ENCODE measurements at places on chromosomes 7 and 10.

DNA sequence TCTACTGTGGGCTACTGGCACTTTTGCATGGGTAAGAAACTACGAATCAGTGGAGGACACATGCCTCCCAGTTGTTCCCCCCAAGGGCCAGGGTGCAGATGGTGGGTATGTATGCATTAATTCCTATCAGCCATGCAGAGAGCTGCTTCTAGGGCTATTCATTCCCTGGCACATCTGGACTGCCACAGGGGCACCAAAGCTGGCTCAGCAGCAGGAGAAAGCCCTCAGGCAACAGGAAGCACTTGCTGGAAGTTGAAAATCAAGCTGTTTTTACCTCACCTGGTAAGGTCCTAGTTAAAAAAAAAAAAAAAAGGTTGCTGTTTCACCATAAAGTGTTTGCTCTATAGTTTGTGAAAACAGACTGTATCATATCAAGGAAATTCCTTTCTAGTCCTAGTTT is 1342.6 kb downstream of the REEP3 start:
- no peak for DNase-seq

DNA sequence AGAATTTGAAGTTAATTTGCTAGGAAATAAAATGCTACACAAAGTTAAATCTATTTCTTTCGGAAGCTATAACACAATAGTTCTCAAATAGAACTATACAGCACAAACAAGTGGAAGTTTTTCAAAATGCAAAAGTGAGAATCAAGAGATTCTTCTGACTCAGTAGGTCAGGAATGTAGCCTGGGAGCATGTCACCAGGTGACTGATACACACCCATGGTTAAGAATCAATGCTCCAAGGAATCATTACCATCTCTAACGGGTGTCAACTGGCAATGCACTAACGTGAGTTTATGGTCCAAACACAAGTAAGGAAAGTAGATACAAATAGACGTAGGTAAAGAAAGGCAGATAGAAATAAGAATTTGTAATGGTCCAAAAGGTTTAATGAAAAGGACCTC is 170.5 kb downstream of the SRPK2 start:
- DNase-seq: no peak

- DNase-seq: peak; percentile 21
Observed at GRCh38 chr10:68560943-68561864, 1.1 kb downstream of the TET1 start.

- DNase-seq: peak; percentile 88
Observed at GRCh38 chr10:78972947-78973900, 95.5 kb upstream of the ZMIZ1 start.

GRCh38 chr10:15335508-15335907 is 35.6 kb downstream of the FAM171A1 start:
- DNase-seq: no peak

DNA sequence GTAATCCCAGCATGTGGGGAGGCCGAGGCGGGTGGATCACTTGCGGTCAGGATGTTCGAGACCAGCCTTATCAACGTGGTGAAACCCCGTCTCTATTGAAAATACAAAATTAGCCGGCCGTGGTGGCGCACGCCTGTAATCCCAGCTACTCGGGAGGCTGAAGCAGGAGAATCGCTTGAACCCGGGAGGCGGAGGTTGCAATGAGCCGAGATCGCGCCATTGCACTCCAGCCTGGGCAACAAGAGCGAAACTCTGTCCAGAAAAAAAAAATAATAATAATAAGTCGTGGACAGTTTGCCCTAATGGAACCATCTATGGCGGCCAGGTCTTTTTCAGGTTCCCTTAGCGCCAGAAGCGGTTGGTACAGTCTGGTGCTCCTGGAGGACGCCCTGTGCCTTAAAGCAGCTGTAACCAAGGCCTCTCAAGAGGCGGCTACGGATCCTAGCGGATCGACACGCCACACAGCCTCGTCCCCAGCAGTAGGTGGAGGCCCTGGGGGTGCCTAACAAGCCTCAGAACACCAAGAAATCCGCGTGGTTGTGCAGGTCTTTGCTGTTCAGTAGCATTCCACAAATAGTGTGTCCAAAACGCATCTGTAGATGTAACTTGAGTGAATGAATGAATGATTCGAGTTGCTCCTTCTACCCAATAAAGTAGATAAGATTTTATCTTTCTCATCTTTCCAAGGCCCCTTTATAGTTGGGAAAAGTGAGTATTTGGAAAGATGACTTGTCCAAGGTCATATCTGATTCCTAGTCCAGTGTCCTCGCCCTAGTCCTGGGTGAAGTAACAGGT is 982 bp downstream of the PGAM1 start:
- peak; percentile 15 for DNase-seq

DNA sequence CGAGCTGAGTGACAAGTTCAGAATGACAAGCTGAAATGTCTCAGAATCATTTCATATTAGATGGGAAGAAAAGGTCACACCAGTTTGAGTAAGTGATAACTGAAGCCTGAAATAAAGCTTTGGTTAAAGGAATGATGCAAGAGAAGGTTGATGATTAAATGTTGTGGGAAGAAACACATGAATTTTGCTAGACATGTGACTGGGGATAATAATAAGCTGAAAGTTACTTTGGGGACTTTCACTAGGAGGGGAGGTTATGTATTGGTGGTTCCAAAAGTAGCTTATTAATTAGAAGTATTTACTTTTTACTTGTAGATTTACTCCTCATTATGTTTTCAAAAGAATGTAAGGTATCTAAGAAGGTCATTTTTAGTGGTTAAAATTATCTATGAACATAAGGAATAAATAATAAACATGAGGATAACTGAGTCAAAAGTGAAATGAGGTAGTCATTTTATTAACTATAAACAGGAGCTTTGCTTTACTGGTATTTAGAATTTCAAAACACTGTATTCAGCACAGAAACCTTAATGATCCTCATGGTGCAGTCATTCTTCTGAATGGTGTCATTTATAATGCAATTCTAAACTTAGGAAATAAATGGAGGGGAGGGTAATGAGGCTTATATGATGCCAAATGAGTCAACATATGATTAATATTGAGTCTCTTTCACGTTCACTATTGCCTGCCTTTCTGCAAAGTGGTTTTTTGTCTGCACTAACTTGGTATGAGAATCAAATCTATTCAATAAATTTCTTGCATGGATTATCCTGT is 63.7 kb downstream of the PRKG1 start:
- no peak for DNase-seq

GRCh38 chr10:117830205-117830604 is 216.5 kb downstream of the RAB11FIP2 start:
- DNase-seq: no peak

DNA sequence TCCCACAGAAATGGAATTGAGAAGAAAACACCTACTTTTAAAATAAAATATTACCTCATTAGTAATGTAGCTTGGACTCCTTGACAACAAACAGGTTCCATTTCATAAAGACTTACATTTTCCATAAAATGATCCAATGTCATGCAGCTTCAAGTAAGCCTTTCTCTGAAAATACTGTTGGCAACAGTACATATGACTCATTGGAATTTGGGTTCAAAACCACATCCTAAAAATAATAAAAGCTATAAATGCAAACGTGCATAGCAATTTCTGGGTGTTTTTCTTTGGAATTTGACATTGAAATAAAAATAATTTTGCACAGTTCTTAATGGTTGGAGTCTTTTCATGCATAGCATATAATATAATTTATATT is 47.9 kb downstream of the FHIP2A start:
- no peak for DNase-seq

DNA sequence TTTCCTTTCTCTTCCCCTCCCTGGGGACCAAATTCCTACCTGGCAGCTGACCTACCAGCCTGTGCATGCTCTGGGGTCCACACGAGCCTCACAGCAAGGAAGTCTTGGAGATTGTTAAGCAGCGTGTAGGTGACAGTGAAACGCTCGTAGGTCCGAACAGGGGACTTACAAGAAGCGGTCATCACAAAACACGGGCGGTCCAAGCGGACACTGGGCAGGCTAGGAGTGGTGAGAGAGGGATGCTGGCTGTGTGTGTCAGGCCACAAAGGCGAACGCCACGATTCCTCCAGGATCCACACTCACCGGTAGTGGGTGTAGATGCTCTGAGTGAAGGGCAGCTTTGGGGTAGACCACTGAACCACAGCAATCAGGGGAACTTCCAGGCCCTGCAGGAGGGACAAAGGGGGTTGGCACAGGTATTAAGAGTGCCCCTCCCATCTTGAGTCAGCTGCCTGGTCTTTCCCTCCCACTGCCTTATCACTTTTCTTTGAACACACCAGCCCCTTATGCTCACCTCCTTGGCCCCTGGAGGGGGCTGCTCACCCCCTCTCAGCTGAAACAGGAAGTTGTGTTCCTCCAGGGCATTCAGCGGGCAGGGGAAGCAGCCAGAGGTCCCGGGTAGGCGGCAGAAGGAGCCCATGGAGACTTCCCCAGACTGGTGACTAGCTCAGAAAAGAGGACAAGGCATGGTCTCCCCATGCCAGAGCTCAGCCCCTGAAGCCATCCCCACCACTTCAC is 2.0 kb downstream of the TRAPPC14 start:
- no peak for DNase-seq

GRCh38 chr7:138661069-138661635 is 40.0 kb downstream of the SVOPL start:
- DNase-seq: no peak

DNA sequence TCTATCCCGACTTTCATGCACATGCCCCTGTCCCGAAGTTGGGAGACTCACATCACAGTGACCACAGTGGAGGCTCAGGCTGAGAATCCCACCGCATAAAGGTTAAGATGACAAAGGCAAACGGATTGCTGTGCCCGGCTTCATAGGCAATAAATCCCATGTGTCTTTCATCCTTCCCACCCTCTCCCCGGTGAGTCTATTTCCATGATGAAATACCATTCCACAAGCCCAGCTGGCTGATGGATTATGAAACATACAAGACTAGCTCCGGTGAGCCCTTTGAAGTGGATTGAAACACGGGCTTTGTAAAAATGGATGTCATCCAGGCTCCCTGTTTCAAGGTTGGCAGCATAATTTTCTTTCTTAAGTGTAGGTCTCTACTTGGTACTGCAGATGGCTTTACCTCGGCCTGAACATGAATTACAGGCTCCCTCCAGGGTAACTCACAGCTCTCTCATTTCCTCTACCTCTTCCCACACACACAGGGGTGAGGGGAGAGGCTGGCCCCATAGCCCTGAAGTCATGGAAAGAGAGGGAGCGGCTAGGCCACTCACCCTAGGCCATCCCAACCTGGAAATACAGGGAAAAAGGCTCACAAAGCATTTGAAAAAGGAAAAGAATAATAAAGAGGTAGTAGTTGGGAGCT is 92.0 kb upstream of the CALN1 start:
- no peak for DNase-seq

GRCh38 chr7:2403718-2404648 is 572 bp downstream of the CHST12 start:
- DNase-seq: peak; percentile 41

- peak; percentile 48 for DNase-seq
Observed at GRCh38 chr7:139183878-139184338, 47.1 kb upstream of the UBN2 start.

DNA sequence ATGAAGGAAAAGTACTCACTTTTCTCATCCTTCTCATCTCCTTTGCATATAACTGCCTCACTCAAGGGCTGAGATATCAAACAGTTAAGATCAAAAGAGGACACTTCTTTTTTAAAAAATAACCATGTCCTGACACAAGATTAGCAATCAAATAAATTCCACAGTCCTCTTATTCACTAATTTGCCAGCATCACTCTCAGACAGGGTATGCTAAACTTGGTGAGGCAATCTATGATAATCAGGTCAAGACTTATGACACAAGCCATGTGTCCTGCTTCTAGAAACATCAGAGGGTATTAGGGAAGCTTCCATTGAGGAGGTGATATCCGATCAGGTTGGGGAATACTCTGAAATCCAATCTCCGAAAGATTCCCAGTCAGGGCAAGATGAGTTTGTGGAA is 10.4 kb downstream of the PANK1 start:
- no peak for DNase-seq

GRCh38 chr7:148142660-148143248 is 447.8 kb upstream of the C7orf33 start:
- DNase-seq: peak; percentile 79

DNA sequence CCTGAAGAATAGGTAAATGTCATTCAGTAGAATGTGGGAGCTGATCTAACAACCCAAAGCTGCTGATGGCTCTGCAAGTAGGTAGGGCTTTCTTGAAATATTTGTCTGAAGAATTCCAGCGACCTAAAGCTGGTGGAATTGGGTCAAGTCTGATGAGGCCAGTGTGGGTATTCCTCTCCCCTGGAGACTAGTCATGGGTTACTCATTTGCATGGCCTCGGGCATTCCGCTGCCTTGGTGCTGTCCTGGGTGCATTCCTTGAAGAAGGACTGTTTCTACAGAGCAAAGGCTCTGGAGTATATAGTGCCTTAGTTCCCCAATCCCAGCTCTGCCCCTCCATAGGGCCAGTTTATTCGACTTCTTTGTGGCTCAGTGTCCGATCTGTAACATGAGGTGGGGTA is 19.2 kb downstream of the PDK4 start:
- no peak for DNase-seq

GRCh38 chr7:8480527-8480926 is 47.1 kb downstream of the NXPH1 start:
- no peak for DNase-seq

DNA sequence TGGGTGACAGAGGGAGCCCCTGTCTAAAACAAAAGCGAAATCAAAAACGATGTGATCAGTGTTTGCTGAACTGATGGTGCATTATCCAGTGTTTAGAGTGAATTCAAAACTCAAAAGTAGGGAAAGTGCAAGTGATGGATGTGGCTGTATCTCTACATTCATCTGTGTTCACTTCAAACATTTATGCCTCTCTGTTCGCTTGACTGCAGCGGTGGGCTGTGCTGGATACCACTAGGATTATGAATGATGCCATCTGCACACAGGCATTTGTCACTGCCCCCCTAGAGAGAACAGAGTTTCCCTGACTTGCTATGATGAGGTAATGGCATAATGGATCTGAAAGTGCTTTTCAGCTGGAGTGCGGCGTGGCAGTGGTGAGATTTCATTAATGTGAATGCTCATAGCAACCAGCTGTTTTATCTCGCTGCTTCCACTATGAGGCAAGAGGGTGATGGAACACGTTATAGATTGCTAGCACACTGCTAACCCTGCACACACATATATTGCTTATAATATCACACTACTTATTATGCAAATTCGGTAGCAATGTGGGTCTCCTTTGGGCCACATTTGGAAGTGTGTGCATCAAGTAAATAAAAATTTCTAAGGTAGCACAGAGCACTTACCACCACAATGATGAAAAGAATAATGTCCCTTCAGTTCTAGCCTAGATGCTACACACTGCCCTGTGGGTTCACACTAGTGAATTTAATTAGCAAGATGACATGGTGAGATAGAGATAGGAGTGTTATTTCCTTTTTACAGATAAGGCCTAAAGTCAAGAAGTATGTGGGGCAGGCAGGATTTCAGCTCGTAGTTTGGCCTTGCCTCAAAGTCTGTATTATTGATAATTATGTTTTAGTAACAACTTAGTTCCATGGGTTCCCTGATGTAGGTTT is 164.7 kb downstream of the CAMK1D start:
- DNase-seq: no peak

- peak; percentile 58 for DNase-seq
Observed at GRCh38 chr7:93148144-93148543, at the start of gene SAMD9L. Gene SAMD9L (minus strand): TSS chr7:93148385. CDS start chr7:93135971, 12,414 bp downstream.

- DNase-seq: no peak
Observed at GRCh38 chr10:35882422-35883150, 240.5 kb upstream of the FZD8 start.

GRCh38 chr10:17022896-17023295 is 106.7 kb downstream of the CUBN start:
- DNase-seq: no peak

- DNase-seq: peak; percentile 28
Observed at GRCh38 chr7:149196151-149196704, 882 bp downstream of the ZNF282 start.

GRCh38 chr10:124047427-124048152 is 45.8 kb downstream of the CHST15 start:
- DNase-seq: no peak

GRCh38 chr10:69337296-69338132 is 59.2 kb downstream of the HK1 start:
- DNase-seq: no peak

Data from MM.1S (cell line).